ENCODE measurements at places on chromosomes 11 and 22. TPM values are rescaled to one million over a fixed set of nuclear protein-coding genes. Genes with fewer than 3 reads are reported as not detected.
A peak's percentile ranks its signal among the peaks of the same experiment; 100 is the strongest.

- H3K27me3 ChIP-seq, result peaks cover 3% of the 10 kb centered on the region
- H3K4me3 ChIP-seq, result no peak overlapping the region
- H3K36me3 ChIP-seq, result no peaks in the 10 kb centered on the region
- no peak for DNase-seq
- H3K4me1 ChIP-seq, result no peaks in the 10 kb centered on the region
Measured at GRCh38 chr22:44172370-44173108, 8.2 kb upstream of the PARVG start.

DNA sequence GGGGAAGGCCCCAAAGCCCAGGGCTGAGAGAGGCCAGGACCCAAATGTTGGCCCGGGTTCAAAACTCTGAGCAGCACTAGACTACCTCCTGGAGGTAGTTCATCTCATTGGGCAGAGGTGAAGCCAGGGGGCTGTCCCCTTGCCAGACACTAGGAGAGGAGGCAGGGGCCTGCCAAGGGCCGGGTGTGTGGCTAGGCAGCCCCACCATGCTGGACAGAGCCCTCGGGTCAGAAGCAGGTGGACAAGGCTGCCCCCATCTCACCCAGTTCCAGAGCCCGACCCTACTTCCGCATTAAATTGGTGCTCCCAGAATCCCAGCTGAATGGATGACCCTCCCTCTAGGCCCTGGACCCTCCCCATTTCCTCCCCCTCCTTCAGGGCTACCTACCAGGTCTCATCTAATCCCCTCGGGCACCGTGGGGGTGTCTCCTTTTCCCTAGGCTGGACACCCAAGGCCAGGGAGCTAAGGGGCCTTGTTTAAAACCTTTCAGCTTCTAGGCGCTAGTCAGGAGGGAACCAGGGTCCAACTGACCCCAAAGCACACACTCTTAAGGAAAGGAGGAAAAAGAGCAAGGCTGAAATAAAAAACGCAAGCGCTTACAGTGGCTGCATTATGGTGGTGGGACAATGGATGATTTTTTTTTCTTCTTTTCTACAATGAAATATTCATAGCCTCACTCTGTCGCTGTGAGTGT, 72.1 kb upstream of the TCF20 start:
- H3K36me3 ChIP-seq, result no peaks in the 10 kb centered on the region
- peaks cover 25% of the 10 kb centered on the region for H3K27me3 ChIP-seq
- peak overlapping the region; percentile 72 for H3K4me3 ChIP-seq
- no peak for DNase-seq

- peaks cover 55% of the 10 kb centered on the region for H3K4me1 ChIP-seq
- no peaks in the 10 kb centered on the region for H3K27me3 ChIP-seq
- H3K4me3 ChIP-seq, result peak overlapping the region; percentile 20
- DNase-seq, result no peak
- peak overlapping the region; percentile 88 for H3K27ac ChIP-seq
Measured at GRCh38 chr11:102120437-102120973, 10.3 kb downstream of the YAP1 start.

The C1QTNF4 gene
- total RNA-seq, result 4.0 TPM

The ACAD8 gene
- 35.9 TPM for total RNA-seq

GRCh38 chr22:39325392-39325932, 6.0 kb upstream of the RPL3 start:
- H3K27ac ChIP-seq, result no peak overlapping the region
- H3K36me3 ChIP-seq, result no peaks in the 10 kb centered on the region
- H3K4me1 ChIP-seq, result peaks cover 3% of the 10 kb centered on the region
- H3K27me3 ChIP-seq, result peaks cover 5% of the 10 kb centered on the region
- DNase-seq, result no peak

The KMT2A gene
- total RNA-seq, result 94.6 TPM

DNA sequence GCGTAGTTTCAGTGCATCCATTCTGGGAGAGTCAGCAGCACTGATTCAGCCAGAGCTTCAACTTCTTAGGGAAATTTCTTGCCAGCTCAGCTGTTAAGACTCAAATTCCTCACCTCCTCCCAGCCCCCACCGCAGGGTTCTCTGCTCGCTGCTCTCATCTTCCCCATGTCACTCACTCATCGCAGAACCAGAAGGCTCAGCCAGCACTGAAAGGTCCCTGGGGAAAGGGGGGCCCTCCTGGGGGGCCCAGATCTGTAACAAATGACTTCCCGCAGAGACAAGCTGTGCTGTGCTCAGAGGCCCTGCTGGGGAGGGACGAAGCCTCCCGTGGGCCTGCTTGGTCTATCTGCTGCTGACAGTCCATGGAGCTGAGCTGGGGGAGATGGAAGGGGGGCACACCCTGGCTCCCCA, 220.6 kb downstream of the NTM start:
- DNase-seq, result no peak
- H3K27ac ChIP-seq, result no peak overlapping the region
- H3K4me1 ChIP-seq, result peaks cover 6% of the 10 kb centered on the region
- H3K36me3 ChIP-seq, result no peaks in the 10 kb centered on the region
- peaks cover 32% of the 10 kb centered on the region for H3K27me3 ChIP-seq
- no peak overlapping the region for H3K4me3 ChIP-seq

DNA sequence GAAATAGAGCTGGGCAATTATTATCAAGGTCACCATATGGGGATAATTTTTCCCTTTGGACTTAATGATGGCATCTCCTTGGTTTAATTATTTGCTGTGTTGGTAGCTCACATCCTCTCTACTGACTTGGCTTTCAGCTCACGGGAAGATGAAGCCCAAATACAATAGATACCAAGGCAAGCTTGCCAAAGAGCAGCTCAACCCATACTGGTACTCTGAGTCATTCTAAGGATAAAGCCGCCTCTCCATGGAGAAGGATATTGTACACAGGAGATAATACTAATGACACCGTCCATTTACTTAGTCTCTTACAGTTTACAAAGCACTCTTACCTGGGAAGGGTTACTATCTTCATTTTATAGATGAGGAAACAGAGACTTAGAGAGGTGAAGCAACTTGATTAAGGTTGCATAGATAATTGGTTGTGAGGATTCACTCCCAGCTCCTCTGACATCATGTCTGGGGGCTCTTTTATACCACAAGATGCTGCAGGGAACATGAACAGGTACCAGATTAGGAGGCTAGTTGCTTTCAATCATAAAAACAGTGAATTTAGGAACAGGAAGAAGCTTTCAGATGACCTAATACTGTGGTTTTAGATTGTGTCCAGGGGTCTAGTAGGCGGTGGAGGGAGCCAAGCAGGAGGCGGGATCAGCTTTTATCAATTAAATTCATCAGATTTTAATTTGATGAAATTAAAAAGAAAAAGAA, 48.3 kb upstream of the PICALM start:
- H3K4me3 ChIP-seq, result no peak overlapping the region
- H3K4me1 ChIP-seq, result peaks cover 3% of the 10 kb centered on the region
- peaks cover 2% of the 10 kb centered on the region for H3K36me3 ChIP-seq
- H3K27ac ChIP-seq, result no peak overlapping the region
- no peak for DNase-seq
- no peaks in the 10 kb centered on the region for H3K27me3 ChIP-seq

The MMP13 gene
- total RNA-seq, result not detected

The GRM5 gene
- 0.26 TPM for total RNA-seq

The MRPL21 gene
- 51.4 TPM for total RNA-seq

The KCNJ11 gene
- 8.1 TPM for total RNA-seq

- no peak overlapping the region for H3K27ac ChIP-seq
- H3K4me1 ChIP-seq, result peaks cover 31% of the 10 kb centered on the region
- DNase-seq, result no peak
- no peaks in the 10 kb centered on the region for H3K36me3 ChIP-seq
Measured at GRCh38 chr11:114166897-114167323, 107.4 kb downstream of the ZBTB16 start.

GRCh38 chr11:17405232-17406005, 17.0 kb upstream of the KCNJ11 start:
- peaks cover 3% of the 10 kb centered on the region for H3K27me3 ChIP-seq
- H3K27ac ChIP-seq, result peak overlapping the region; percentile 49
- no peaks in the 10 kb centered on the region for H3K36me3 ChIP-seq
- no peak for DNase-seq
- H3K4me1 ChIP-seq, result peaks cover 4% of the 10 kb centered on the region

The CCDC73 gene
- total RNA-seq, result not detected

DNA sequence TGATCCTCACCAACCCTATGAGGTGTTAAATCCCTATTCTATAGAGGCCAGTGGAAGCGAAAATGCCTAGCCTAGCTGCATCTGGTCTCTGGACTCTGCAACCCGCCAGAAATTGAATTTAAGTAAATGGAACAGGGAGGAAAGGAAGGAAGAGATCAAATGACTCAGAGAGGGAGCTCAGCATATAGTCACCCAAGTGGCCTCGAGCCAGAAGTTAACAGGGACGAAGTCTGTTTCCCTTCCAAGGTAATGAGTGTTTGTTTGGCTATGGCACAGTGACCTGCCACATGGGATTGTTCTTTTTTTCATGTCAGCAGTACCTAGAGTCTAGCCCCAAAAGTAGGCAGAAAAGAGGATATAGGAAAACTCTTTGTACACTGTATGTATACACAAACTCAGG, 66.3 kb downstream of the PAK1 start:
- no peaks in the 10 kb centered on the region for H3K36me3 ChIP-seq
- DNase-seq, result no peak
- H3K4me3 ChIP-seq, result no peak overlapping the region
- H3K27ac ChIP-seq, result no peak overlapping the region
- H3K27me3 ChIP-seq, result peaks cover 3% of the 10 kb centered on the region

The INS gene
- 68.7 TPM for total RNA-seq

- peak overlapping the region; percentile 96 for H3K4me3 ChIP-seq
- peaks cover 33% of the 10 kb centered on the region for H3K4me1 ChIP-seq
- no peaks in the 10 kb centered on the region for H3K36me3 ChIP-seq
- H3K27me3 ChIP-seq, result no peaks in the 10 kb centered on the region
- peak overlapping the region; percentile 98 for H3K27ac ChIP-seq
Measured at GRCh38 chr22:38180841-38181452, 683 bp downstream of the PLA2G6 start.

The CLTCL1 gene
- total RNA-seq, result 8.7 TPM

GRCh38 chr11:123178186-123178585, 16.9 kb downstream of the CLMP start:
- H3K36me3 ChIP-seq, result no peaks in the 10 kb centered on the region
- H3K27me3 ChIP-seq, result peaks cover 20% of the 10 kb centered on the region
- H3K4me1 ChIP-seq, result no peaks in the 10 kb centered on the region
- H3K27ac ChIP-seq, result no peak overlapping the region
- no peak overlapping the region for H3K4me3 ChIP-seq

DNA sequence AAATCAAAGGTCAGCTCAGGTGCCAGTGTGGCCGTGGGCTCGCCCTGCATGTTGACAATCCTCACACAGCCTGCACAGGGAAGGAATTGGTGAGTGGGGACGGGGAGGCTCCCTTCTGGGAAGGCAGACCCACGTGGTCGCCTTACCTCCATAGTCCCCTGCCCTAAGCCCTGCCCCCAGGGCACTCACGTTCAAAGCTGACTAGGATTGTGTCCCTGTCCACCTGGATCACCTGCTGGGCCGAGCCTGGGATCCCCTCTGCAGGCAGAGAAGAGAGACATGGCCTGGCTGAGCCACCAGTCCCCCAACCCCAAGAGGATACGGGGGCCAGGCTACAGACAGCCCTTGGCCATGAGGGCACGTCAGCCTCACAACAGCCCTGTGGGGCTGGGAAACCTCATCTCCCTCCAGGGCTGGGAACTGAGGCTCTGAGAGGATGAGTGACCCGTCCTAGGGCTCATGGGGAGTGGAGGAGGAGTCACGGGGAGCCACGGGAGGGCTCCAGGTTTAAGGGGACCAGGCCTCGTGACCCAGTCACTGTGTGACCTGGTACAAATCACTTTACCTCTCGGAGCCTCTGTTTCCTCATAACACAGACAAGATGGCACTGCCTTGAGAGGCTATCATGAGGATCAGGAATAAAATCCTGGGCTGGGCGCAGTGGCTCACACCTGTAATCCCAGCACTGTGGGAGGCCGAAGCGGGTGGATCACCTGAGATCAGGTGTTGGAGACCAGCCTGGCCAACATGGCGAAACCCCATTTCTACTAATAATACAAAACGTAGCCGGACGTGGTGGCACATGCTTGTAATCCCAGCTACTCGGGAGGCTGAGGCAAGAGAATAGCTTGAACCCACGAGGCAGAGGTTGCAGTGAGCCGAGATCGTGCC, 12.1 kb upstream of the SF1 start:
- H3K36me3 ChIP-seq, result no peaks in the 10 kb centered on the region
- DNase-seq, result no peak
- no peak overlapping the region for H3K4me3 ChIP-seq
- H3K27ac ChIP-seq, result no peak overlapping the region
- H3K4me1 ChIP-seq, result no peaks in the 10 kb centered on the region

The ASCL2 gene
- 1.6 TPM for total RNA-seq

- H3K27ac ChIP-seq, result no peak overlapping the region
- DNase-seq, result no peak
- no peak overlapping the region for H3K4me3 ChIP-seq
Measured at GRCh38 chr11:14041040-14041439, 78.5 kb downstream of the SPON1 start.

DNA sequence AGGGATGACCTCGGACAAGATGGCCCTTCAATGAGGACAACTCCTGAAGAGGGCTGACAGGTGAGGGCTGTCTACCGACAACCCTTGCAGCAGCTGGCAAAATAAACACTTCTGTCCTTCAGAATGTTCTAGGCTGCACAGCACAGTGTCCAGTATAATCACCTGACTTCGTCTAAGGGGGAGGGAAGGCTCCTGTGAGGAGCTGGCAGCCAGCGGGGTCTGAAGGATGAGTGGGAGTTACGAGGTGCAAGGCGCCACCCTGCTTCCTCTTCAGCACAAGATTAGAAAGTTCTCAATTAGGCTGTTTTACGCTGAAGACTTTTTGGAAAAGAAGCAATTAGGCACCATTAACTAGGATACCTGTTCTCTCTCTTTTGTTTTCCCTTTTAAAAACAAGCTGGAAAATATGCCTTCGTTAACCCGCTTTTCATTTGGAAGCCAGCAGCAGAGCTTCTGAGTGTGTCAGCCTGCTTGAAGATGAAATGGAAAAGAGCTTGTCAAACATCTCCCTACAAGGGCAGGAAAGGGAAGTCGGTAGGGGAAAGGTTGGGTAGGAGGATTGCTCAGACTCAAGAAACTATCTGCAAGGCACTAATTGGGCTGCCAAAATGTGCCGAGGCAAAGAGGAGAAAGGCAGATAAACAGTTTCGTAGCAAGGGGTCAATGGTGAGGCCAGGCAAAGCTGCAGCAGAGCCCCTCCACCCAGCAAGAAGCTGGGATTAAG, 592.2 kb upstream of the CADM1 start:
- no peaks in the 10 kb centered on the region for H3K36me3 ChIP-seq
- peaks cover 10% of the 10 kb centered on the region for H3K4me1 ChIP-seq
- DNase-seq, result no peak
- no peak overlapping the region for H3K4me3 ChIP-seq

The AQP11 gene
- 2.2 TPM for total RNA-seq

The MFRP gene
- total RNA-seq, result not detected

The CAPN5 gene
- 9.5 TPM for total RNA-seq

The MOV10L1 gene
- total RNA-seq, result 0.22 TPM

DNA sequence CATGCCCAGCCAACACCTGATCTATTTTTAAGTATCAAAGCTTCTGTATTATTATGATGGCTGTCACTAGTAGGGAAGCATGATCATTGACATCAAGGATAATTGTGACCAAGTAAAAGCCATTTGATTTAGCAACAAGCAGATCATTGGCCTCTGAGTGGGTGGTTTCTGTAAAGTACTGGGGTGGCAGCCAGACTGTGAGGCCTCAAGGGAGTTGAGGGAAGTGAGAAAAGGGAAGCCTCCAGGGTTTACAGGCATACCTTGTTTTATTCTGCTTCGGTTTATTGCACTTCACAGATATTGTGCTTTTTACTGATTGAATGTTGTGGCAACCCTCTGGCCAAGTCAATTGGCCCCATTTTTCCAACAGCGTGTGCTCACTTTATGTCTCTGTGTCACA, 60.1 kb downstream of the PRR5L start:
- peaks cover 2% of the 10 kb centered on the region for H3K4me1 ChIP-seq
- no peak for DNase-seq
- H3K27ac ChIP-seq, result no peak overlapping the region
- peaks cover 12% of the 10 kb centered on the region for H3K27me3 ChIP-seq

The NXPE4 gene
- not detected for total RNA-seq

Data from progenitor cell of endocrine pancreas (in vitro differentiated cells).